ENCODE measurements at places on chromosomes 5 and 9.

DNA sequence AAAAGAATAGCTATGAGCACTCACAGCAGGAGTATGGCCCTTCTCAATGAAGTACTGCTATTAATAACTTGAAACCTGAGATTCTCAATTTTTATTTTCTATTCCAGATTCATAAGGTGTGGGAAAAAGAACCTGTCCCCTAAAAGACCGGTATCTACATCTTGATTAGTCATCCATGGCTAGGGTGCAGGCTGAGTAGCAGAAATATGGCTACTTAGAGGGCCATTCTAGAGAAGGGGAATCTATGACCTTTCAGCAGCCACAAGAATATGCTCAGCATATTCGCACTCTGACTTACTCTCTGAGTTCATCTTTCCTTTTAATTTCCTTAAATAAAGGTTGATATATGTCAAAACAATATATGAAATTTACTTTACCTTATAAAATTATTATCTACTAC lies 27.7 kb downstream of the WDR36 start:
- DNase-seq, result no peak

- DNase-seq, result no peak
Measured at GRCh38 chr9:129781981-129782380, 21.0 kb upstream of the TOR1B start.

GRCh38 chr5:34047774-34048572 lies 5.0 kb upstream of the C1QTNF3 start:
- no peak for DNase-seq

DNA sequence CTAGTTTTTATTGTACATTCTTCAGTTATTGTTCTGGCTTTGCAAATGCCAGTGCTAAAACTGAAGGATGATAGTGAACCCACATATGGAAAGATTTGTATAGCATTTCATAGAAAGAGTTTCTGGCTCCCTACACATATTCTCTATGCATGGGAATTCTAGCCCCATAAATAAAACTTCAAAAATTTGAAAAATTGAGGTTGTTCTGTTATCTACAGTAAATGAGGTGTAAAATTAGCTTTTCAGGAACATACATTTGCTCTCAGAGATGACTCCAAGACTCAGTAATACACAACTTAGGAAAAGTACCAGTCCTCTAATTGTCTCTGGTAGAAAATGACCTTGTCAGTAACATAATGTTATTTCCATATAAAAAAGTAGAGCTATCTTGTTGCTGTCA lies 80.2 kb upstream of the DPYSL3 start:
- DNase-seq, result no peak

GRCh38 chr9:136018257-136019031 lies 57.3 kb upstream of the UBAC1 start:
- no peak for DNase-seq

All from CD8-positive, alpha-beta T cell (primary cell).